Heart right ventricle (tissue), 16 donors: ENCODE measurements at places on chromosomes 3 and 15. TPM values are rescaled to one million over a fixed set of nuclear protein-coding genes. Genes with fewer than 3 reads are reported as not detected.

- peak; percentile 28 for DNase-seq
Observed at GRCh38 chr3:187783098-187783497, 37.8 kb upstream of the BCL6 start.

DNA sequence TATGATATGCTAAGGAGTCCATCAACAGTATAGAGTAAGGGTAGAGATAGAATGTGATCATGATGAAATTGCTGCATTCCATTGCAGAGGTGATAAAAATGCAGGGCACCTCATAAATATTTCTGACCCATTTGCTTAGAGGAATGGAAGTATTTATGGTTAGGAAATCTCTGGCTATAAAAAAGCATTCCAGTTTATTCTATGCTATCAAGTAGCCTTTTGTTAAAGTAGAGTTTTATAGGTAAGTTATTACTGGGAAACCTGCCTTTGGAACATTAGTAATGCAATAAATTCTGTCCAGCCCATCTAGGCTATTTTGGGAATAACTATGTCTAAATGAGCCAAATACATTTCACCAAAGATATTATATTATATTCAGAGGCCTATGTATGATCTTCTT is 19.8 kb upstream of the STRIT1 start:
- no peak for DNase-seq

MORC1 gene
- total RNA-seq: not detected

DNA sequence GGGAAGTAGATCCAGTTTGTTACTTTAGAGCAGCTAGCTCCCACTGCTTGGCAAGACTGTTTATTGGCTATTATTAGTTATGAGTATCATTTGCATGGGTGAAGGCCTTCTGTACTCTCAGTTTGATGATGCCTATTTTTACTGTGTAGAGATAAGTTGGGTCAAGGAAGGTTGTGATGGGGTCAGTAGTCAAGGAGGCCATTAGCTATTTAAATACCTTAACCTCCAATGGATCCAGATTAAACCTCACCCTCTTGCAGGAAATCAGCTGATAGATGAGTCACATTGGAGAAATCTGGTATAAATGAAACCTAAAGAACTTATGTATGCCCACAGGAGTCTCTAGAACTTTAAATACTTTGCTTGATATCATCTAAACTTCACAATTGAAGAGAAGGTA is 45.0 kb downstream of the THBS1 start:
- DNase-seq: no peak

UROC1 gene
- not detected for total RNA-seq

GRCh38 chr15:63079947-63080626 is 37.5 kb downstream of the TPM1 start:
- DNase-seq: no peak

DNA sequence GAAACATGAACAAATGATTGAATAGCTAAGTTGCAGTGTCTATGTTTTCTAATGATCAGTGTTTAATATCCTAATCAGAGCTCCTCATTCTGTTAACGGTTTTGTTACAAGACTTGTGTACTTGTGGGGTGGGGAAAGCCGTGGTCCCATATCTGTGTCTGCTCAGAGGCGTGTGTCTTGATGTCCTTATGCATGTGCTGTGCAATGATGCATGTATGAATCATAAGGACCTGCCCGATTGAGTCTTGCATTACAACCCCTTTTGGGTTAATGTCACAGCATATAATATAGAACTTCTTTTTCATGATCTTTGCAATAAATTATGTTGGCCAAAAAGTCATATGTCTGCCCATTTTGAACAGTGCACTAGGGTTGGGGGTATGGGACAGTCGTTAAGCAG is 233.4 kb downstream of the ITPR1 start:
- no peak for DNase-seq

- no peak for DNase-seq
Observed at GRCh38 chr3:135033737-135034136, 238.7 kb downstream of the EPHB1 start.

DNA sequence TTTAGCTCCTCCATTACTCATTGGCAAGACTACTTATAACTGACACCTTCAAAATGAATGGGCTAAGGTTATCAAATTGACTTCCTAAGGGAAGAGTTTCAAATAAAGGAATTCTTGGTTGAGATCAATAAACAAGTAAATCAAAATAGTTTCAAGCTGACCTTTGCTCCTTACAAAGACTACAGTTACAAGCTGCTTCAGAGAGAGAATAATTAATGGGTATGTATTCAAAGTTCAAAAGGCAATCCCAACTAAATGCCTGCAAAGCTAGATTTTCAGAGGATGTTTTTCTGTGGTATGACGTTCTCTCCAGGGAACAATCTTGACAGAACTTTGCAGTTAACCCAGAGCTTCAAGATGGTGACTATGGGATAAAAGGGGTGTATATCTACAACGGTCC is 153.7 kb downstream of the SUCLG2 start:
- no peak for DNase-seq

- DNase-seq: no peak
Observed at GRCh38 chr3:183217548-183218332, 35.3 kb upstream of the B3GNT5 start.

GPR149 gene
- total RNA-seq: not detected

- peak; percentile 78 for DNase-seq
Observed at GRCh38 chr3:185253645-185254410, at the start of gene EHHADH. EHHADH (minus strand) TSS chr3:185254049; CDS start chr3:185254022, 27 bp downstream.

GHRL gene
- total RNA-seq: not detected

GP5 gene
- 0.09 TPM for total RNA-seq

DNA sequence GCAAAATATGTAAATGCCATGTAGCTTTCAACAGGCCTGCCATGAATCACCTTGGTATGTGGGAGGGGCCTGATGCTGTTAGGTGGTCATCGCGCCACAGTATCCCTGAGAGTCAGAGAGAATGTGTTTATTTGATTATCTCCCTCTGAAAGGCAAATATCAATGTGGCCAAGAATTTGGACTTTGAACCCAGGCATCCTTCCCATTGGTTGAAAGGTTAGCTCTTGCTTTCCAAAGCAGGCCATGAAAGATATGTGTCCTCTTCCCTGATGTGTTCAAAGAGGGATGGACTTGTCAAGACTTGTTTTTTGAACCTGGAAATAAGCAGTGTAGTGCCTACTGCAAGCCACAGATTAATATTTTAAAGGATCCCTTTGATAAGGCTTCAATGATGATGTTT is 36.7 kb downstream of the SRP14 start:
- DNase-seq: no peak

DNA sequence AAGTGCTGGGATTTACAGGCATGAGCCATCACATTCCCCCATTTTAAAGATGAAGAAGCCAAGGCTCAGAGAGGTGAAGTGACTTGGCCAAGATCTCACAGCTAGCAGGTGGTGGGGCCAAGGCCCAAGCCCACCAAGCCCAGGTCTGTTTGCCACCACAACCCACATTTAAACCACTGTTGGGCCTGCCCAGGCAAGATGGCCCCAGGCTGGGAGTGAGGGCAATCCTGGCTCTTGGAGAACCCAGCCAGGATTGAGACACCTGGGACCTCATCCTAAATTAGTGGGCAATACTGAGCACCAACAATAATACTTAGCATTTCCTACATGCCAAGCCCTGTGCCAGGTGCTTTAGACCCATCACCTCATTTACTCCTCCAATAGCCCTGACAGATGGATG is 6.9 kb downstream of the IGDCC3 start:
- no peak for DNase-seq

GRCh38 chr3:66255865-66256264 is 35.1 kb downstream of the SLC25A26 start:
- DNase-seq: no peak

DNA sequence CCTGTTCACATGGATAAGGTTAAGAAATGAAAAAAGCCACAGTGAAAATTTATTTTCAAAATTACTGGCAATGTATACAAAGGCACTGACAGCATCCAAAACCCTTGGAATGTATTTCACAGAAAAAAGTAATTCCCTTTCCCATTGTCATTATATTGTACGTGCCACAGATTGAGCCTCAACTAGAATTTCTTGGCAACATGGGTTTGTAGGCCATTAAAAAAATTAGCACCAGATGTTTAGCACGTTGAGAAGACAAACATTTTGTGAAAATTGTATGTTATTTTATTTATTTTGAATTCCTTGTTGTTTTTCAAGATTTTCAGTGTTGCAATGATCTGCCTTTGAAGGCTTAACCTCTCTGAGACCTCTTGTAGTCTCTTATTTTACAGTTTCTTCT is 76.3 kb upstream of the EPHB3 start:
- DNase-seq: no peak

GRCh38 chr15:74823324-74823723 is 3.1 kb upstream of the CPLX3 start:
- DNase-seq: no peak

GRCh38 chr3:106635271-106635670 is 742.0 kb upstream of the CCDC54 start:
- DNase-seq: no peak

SH2D7 gene
- total RNA-seq: not detected

GRCh38 chr3:115401851-115402501 is 221.3 kb upstream of the GAP43 start:
- no peak for DNase-seq

- DNase-seq: no peak
Observed at GRCh38 chr3:141164852-141165251, 66.8 kb upstream of the PXYLP1 start.

DNA sequence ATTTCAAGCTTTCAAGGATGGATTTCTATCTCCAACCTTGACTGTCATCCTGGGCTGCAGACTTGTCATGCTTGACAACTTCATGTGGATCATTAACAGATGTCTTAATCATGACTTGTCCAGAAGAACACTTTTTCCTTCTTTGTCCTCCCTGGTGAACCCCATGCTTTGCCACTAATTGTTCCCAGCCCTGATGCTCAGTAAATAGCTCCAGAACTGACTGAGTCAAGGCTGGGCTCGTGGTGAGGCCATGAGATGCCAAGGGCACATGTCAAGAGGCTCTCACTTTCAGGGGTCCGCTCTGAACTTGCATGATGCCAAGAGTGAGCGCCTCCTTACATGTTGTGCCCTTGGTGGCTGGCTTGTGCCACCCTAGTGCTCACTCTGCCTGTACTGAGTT is 48.9 kb upstream of the KY start:
- DNase-seq: no peak

GRCh38 chr15:59150185-59150584 is 45.2 kb downstream of the CCNB2 start:
- DNase-seq: no peak

CASR gene
- not detected for total RNA-seq

DNA sequence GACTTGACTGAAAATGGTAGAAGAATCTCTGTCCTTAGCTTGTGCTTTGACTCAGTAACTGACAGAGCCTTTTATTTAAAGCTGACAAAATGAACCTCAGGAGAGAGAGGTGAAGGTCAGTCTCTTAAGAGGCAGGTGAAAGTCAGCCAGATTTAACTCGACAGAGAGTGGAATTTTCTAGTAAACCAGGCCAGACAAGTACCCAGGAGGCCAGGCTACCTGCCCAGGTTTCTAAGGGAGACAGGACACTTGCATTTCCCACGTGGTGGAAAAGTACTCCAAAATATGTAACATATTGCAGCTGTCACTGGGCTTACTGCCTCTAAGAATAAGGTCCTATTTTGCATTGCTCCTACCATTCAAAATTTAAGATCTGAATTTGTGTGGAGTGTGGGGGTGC is 167.9 kb downstream of the FMN1 start:
- no peak for DNase-seq

DNA sequence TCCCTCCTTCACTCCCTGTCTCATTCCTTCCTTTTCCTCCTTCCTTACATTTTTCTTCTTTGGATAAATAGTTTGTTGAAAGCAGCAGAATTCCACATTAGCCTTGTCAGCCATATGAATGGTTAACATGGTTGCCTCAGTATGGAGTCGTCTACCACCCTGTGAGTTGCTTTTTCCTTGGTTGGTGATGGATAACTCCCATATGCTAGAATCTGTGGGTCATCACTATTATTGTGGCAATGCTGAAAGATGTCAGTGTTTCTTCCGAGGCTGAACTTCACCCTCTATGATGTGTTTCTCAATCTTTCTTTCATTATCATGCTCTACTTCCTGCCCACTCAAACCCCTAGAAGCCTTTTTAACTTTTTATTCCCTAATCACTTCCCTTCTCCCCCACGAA is 481.8 kb upstream of the KCNMB2 start:
- no peak for DNase-seq

- DNase-seq: no peak
Observed at GRCh38 chr15:31974154-31974794, 56.0 kb upstream of the CHRNA7 start.

NPAP1 gene
- total RNA-seq: not detected

GRCh38 chr3:18442756-18443664 is 17.9 kb upstream of the SATB1 start:
- no peak for DNase-seq

MEGF11 gene
- total RNA-seq: not detected
